ENCODE measurements at places on chromosomes 12 and 14.

DNA sequence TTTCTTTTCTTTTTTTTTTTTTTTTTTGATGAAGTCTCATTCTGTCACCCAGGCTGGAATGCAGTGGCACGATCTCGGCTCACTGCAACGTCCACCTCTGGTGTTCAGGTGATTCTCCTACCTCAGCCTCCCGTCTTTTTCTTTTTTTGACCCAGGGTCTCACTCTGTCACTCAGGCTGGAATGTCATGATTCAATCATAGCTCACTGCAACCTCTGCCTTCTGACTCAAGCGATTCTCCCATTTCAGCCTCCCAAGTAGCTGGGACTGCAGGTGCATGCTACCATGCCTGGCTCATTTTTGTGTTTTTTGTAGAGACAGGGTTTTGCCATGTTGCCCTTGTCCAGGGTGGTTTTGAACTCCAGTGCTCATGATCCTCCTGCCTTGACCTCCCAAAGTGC lies 12.0 kb downstream of the FUT8 start:
- no peak for DNase-seq

GRCh38 chr12:111686574-111687105 lies 787 bp downstream of the ACAD10 start:
- DNase-seq, result no peak

DNA sequence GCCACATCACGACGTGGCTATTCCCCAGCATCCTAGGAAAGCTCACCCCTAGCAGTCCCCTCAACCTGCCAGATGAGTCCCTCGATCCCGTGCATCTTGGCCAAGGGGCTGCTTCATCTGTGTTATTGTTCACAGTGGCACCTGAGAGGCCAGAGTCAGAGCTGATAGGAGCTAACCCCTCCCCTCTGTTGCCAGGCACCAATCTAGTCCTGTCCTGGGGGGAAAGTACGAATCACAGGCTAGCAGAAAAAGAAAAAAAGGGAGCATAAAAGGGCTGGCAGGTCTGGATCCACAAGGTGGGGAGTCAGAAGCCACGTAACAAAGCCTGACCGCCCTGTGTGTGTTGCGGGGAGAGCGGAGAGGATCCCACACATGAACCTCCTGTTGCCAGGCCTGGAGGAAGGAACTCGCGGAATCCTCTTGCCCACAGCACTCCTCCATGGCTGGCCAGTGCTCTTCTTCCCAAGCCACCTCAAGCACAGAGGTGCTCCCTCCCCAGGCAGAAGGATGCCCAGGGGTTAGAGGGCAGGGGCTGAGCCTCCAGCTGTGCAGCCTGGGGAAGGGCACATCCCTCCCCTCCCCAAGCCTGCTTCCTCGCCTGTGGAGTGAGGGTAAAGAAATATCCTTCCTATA lies 91.8 kb downstream of the ITPK1 start:
- no peak for DNase-seq

- no peak for DNase-seq
Measured at GRCh38 chr12:51430196-51430895, 5.7 kb downstream of the SLC4A8 start.

DNA sequence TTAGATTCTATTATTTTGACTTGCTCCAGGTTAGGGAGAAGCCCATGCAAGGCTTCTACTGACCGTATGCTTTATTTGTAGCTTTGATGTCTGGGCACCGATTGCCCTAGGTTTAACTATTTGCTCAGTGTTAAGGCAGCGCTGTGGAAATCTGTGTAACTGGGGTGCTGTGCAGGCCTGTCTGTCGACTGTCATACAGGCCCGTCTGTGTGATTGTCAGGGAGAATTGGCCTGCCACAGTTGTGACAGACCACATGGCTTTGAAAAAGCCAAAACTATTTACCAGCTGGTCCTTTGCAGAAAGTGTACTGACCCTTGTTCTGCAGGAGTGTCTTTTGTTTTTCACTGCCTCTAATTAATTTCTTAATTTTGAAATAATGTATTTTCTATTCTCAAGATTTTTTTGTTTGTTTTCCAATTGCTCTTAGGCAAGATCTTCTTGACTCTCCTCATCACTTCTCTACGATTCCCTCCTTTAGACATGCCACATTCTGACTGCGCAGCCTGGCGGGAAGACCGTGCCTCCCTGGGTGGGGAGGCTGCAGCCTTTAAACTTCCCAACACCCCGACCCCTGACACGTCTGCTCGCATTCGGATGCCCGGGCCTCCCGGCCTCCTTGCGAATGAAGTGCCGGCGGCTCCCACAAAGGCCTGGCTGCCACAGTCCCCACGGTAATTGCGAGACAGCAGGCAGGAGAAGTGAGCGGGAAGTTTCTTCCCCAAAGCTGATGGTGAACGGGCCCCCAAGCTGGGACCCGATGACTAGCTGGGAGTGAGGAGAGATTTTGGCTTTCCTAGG lies 99.0 kb upstream of the EVL start:
- no peak for DNase-seq

- no peak for DNase-seq
Measured at GRCh38 chr12:96257550-96258103, 63.5 kb downstream of the ELK3 start.

GRCh38 chr12:57459750-57460467 lies at the start of gene GLI1:
Gene GLI1, plus strand, starts transcription at chr12:57459785. Its CDS starts 3,907 bp downstream, at chr12:57463692.
- DNase-seq, result no peak

DNA sequence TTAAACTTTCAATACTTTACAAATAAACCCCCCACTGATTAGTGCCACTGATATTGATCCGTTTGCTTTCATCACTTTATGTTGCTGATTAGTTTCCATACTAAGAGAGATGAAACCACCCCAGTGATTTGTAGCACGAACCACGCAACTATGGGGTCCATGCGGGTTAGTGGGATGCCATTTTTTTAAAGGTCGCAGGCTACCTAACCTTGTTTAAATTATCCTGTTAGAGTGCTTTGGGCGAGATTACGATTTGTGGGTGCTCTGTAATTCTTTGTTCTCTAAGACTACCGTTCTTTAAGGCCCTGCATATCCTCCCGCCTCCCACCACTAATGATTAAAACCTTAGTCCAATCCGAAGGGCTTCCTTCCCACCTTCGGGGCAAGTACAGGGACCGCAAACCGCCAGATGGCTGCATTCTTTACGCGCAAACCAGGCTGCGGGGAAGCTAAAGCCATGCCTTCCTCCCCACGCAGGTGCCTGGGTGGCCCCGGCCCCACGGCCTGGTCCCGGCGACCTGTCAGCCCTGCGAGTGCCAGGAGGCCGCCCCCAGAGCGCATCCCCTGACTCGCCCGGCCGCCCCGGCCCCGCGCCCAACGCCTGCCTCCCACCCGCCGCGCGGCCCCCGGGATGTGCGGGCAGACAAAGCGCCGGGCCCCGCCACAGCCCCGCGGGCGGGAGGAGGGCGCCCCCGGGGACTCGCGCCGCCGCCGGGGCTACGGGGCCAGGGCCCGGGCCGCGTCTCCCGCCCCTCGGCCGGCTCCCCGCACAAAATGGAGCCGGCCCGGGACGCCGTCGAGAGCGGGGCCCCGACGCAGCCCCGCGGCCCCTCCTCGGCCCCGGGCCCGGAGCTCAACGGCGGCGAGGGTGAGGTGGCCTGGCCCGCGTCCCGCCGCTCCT lies 759 bp downstream of the NFYB start:
- DNase-seq, result no peak

DNA sequence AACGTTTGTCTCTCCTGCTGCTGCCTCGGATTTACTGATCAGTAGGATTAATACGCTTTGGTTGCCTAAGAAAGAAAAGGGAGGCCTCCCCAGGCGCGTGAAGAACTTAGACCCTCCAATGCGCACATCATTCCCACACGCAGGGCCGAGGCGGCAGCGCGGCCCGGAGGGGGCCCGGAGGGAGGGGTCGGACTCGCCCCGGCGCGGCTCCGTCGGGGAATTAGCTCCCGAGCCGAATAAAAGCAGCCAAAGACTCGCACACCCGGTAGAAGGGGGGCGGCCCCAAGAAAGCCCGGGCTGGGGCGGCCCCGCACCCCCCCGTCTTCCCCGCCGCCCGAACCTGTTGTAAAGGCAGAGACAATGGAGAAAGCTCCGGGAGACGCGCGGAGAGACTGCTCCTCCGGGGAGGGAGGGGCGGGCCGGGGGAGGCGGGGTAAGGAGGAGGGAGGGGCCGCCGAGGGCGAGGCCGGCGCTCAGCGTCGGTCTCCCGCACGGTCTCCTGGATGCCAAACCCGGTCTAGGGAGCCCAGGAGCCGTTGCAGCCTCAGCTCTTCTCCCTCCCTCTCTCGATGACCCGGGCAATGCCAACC lies at the start of gene NELL2:
TSS of gene NELL2 (minus strand) at position 362 of the 590 bp plus-strand sequence. CDS start 446 bp downstream, outside the sequence.
- peak; percentile 82 for DNase-seq

GRCh38 chr14:22822016-22822570 lies 6.9 kb upstream of the SLC7A7 start:
- no peak for DNase-seq

GRCh38 chr14:21668377-21668776 lies 5.2 kb downstream of the OR4E1 start:
- DNase-seq, result no peak

- no peak for DNase-seq
Measured at GRCh38 chr12:92991134-92991533, 62.0 kb upstream of the EEA1 start.

DNA sequence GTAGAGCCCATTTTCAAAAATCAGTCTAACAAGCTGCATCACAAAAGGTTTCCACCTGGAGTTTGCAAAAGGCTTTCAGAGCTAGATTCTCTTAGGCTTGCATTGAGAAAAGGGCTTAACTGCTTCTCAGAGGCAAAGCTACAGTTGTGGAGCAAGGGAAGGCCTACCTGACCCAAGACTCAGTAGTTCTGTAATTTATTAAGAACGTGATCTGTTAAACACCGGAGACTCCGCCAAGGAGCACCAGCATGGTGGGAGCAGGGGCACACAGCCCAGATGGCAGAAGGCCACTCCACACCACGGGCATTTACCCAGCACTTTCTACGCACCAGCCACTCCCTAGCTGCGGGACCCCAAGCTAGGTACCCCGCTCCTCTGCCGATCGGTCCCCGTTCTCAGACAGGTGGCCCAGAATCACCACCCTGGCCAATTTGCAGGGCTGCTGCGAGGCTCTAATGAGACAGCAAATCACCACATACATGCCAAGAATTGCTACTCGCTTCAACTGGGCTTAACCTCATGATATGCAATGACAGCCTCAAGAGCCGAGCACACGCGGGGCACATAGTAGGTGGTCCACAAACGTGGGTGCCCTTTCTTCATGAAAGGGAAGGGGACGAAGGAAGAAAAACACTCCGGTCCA lies 1.5 kb downstream of the ITPK1 start:
- no peak for DNase-seq

- no peak for DNase-seq
Measured at GRCh38 chr14:63633801-63634200, 7.9 kb downstream of the WDR89 start.

GRCh38 chr14:50060871-50061663 lies 55.3 kb downstream of the VCPKMT start:
- DNase-seq, result no peak

GRCh38 chr14:90045616-90046015 lies 16.2 kb upstream of the KCNK13 start:
- DNase-seq, result no peak

DNA sequence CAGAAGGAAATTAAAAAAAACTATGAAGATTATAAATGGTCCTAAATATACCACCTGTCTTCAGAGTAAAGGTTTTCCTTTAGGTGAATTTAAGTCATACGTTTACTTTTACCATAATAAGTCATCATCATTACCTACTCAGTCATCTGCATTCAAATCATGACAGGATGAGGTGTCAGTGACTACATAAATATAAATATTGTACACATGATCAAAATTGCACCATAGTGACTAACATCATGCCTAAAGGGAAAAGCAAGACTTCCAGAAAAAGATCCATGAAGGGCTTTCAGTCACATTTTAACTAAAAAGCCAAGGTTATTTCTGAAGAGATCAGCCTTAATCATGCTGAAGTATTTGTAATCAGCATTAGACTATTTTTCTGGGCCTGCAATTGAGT lies 759.9 kb upstream of the FLRT2 start:
- no peak for DNase-seq
